CD8-positive, alpha-beta T cell (primary cell): ENCODE measurements at places on chromosomes 7 and 10.

DNA sequence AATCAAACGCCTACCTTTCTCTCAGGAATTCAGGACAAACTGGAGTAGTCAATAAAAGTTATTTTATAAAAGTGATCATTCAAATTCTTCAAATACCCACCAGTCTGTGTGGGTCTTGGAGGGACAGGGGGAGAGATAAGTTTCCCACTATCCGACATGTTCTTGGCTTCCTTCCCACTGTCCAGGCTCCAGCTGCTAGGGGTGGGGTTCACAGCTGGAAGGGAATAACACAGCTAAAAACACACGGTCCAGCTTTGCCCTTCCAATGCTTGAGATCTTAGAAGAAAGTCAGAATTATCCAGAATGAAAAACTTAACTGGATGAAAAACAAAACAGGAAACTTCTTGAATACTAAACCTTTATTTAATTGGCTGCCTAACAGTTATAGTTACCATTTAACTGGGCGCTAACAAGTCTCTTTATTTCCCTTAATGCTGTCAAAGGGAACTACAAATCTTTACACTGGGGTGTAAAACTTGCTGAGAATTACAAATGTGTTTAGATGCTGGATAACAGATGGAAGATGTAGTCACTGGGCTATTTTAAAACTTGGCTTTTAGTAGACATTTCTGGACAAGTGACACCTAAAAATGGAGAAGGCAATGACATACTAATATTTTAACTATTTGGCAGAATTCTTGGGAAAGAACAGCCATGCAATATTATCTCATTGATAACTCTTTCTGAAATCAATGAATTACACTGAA, 172.8 kb upstream of the IMMP2L start:
- no peak for DNase-seq

- no peak for DNase-seq
Observed at GRCh38 chr7:107890493-107890961, 456 bp upstream of the DLD start.

DNA sequence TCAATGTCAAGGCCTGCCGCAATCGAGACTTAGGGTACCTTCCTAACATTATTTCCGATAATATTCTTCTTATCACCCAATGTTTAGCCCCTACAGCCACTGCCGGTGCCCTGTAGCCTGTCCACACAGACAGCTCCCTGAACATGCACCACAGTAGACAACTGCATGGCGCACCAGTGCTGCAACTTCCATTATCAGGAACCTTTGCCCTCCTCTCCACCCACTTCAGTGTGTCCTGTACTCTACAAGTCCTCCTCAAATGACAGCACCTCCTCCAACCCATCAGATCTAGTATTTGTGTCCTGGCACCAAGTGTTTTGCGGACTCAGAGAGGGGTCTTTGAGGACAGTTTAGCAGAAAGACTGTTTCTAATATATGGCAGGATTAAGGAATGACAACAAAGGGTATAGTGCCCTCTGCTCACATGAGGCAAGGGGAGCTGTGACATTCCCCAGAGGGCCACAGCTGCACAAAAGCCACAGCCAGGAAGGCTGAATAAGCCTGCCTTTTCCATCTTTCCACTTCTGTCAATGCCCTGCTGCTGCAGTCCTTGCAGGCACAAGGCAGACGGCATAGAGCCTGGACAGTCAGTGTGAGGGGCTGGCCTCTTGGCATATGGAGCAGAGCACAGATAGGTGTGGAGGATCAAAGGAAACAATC, 335.4 kb downstream of the PARD3 start:
- no peak for DNase-seq

DNA sequence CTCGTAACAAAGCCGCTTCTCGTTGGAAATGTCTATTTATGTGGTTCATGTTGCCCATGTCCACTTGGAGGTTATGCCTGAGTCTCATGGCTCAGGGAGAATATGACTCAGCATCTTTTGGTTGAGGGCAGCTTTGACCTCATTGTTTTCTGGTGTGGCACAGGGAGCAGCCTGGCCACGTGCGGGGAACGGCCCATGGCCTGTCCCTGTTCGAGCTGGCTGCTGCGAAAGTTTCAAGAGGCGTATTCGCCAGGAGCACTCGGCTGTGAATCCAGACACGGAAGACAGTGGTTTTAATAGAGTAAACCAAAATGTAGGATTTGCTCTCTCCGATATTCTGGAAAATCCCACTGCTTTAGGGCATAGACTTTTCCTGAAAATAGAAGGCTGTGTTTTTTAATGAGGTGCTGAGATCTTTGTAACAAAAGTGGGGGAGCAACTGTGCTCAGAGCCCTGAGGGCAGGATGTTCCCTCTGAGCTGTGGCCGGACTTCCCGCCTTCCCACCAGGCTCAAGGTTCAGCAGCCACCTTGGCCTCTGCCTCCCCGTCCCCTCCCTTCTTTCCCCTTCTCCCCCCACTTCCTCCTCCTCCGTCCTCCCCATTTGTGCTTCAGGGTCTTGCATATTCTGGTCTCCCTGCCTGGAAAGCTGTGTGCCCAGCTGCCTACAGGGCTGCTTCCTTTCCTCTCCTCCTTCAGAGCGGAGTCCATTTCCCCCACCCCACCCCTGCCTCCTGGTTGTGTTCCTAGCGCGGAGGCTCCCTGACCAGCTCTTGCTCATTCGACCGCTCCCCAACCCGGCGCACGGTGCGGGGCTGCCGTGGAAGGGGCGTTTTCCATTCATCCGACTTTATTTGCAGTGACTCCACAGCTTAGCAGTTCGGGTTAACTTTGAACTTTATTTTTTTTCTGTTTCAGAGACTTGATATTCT, 642.0 kb downstream of the SDK1 start:
- no peak for DNase-seq

DNA sequence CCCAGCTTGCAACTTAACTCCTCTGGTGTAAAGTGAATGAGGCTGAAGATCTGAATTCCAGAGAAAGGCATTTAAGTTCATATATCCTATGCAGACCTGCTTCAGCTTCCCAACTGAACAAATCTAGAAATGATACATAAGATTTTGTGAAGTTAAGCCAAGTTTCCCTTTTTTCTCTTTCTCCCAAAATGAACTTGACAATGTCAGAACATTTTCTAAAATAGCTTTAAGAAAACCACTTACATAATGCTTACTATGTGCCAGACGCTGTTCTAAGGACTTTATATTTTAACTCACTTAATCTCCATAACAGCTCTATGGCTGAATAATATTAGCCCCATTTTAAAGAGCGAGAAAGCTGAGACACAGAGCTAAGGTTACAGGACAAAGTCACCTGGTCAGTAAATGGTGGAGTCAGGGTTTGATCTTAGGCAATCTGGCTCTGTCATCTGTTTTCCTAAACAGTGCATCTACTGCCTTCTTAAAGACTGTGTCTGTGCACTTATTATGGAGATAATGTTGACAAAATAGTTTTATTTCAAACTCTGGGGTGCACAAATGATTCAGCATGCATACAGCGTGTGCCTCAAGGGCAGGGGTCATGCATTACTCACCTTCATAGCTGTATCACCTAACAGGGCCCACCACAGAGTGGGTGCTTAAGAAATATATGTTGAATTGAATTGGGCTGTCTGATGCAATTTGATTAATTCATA, 66.8 kb downstream of the RHOBTB1 start:
- DNase-seq: no peak

- no peak for DNase-seq
Observed at GRCh38 chr10:73859784-73860491, 14.4 kb downstream of the CAMK2G start.

- DNase-seq: no peak
Observed at GRCh38 chr7:4856336-4857057, 5.3 kb downstream of the PAPOLB start.

DNA sequence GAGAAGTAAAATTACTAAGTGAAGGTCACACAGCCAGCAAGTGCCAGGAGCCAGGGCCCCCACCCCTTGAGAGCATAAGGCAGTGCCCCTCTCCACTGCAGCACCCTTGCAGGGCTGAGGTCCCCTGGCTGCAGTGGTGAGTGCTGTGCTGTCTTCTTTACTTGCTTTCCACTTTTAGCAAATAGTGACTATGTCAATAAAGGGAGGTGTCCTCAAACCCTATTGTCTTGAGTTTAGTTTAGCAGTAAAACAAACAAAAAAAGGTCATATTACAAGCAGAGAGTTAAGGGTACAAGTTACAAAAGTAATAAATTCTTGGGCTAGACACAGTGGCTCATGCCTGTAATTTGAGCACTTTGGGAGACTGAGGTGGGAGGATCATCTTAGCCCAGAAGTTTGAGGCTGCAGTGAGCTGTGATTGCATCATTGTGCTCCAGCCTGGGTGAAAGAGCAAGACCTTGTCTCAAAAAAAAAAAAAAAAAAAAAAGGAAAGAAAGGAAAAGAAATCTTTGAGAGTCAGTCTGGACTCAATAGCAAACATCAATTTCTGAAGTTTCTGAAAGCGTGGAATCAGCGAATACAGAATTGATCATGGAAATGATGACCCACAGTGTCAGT, 39.0 kb upstream of the KIF5B start:
- DNase-seq: no peak

DNA sequence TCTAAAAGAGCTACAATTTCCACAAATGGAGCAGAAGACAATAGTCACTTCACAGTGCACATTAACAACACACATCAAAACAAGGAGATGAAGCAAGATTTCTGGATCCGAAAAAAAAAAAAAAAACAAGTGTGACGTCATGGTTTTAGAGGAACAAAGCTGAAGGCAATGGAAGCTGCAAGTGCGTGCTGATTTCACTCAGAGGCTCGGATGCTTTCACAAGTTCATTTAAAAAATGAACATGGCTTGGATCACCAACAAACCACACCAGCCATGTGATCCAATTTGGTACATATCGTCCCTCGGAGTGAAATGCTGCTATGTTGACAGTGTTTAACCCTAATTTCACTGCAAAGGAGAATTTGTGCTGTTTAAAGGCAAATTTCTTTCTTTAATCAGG, 337.0 kb upstream of the PRKCQ start:
- no peak for DNase-seq

- no peak for DNase-seq
Observed at GRCh38 chr7:84669177-84669732, 474.7 kb upstream of the SEMA3A start.

DNA sequence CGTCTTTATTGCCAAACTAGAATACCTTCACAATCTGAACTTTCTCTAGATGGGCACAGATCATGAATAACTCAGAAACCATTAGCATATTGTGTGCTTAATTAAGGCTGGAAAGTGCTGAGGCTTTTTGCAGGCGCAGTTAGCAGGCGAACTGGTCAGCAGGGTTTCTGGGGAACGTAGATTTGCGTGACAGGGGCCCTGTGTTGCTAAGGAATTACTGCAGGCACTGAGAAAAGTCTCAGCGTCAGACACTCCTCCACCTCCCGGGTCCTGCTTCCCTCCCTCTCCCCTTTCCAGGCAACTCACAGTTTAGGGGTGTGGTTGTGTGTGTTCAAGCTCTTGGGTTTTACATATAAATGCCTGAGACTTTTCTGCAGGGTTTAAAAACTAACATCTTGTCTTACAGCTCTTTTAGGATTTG, 2.2 kb downstream of the MAP3K8 start:
- DNase-seq: peak; percentile 18
